ENCODE measurements at places on chromosomes 7 and 10. TPM values are rescaled to one million over a fixed set of nuclear protein-coding genes. Genes with fewer than 3 reads are reported as not detected.

INTS1 gene
- total RNA-seq = 97.5 TPM

GRCh38 chr7:24966802-24967201 is 13.2 kb downstream of the OSBPL3 start:
- no peak for DNase-seq

DNA sequence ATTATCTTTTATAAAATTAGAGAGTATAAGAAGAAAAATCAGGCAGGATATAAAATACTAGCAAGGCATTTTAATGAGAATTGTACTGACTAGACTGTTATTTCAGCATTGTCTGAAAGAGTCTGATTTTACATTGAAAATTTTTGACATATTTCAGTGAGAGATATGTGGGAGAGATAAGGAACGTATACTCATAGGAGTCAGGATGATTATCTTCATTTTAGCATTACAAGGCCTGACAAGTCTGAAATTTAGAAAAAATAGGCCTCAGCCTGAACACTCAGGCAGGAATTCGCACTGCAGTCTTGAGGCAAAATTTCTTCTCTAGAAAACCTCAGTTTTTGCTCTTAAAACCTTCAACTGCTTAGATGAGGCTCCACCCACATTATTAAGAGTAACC is 386.0 kb downstream of the HGF start:
- no peak for DNase-seq

HGF gene
- total RNA-seq = 20.9 TPM

NUB1 gene
- 56.4 TPM for total RNA-seq

DNA sequence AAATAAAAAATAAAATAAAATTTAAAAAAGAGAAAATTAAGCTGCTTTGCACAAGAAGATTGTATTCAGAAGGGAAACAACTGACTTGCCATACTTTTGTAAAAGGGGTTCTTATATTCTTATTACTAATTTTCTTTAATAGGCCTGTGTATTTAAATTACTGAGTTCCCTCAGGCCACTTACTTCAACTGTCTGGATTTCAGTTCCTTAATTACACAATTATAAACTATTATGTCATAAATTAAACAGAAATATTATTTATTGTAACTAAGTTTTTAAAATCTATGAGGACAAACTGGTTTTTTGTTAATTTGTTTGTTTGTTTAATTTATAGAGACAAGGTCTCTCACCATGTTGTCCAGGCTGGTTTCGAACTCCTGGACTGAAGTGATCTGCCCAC is 22.4 kb upstream of the MICU1 start:
- DNase-seq = no peak

- peak; percentile 87 for DNase-seq
Observed at GRCh38 chr7:96321031-96321657, 754 bp downstream of the SLC25A13 start.

All from ureter (tissue), 1 donor.